ENCODE measurements at places on chromosomes 7 and 10.

GRCh38 chr7:6435486-6436384, 12.0 kb downstream of the DAGLB start:
- DNase-seq = peak; percentile 64

DNA sequence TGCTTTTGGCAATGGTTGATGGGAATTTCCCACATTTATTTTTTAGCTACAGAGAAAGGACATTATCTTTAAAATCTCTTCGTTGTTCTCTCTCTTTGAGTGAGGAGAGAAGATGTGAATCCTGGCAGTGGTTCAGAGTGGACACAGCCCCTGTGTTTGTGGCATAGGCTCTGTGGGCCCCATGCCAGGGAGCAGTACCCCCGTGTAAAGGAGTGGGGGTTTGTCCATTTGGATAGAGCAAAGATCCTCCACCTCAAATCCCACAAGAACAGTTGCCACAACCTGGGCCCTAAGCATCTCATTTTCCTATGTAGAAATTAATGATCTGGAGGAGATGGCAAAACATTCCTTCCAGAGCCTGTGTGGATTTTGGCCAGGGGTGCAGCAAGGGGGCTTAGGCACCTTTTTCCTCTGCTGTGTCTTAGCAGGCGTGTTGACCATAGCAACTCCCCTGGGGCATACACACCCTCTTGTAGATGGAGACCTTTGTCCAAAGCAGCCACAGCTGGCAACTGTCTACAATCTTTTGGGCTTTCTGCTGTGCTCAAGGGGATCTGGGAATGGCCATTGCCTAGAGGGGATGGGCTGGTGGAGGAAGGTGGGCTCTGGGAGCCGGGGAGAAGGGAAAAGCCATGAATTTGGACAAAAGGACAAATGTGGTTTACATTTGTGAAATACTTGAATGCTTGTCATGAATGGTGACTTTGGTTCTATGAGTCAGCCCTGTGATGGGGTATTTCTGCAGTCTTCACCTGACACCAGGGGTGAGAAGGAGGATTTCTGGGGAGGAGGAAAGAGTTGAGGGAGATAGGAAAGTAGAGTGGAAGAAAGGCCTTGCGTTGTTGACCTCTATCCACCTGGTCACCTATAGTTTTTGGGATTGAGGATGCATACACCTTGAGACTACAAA, 92.0 kb downstream of the TCF7L2 start:
- no peak for DNase-seq

GRCh38 chr10:121698902-121699301, 100.7 kb upstream of the FGFR2 start:
- DNase-seq = no peak

DNA sequence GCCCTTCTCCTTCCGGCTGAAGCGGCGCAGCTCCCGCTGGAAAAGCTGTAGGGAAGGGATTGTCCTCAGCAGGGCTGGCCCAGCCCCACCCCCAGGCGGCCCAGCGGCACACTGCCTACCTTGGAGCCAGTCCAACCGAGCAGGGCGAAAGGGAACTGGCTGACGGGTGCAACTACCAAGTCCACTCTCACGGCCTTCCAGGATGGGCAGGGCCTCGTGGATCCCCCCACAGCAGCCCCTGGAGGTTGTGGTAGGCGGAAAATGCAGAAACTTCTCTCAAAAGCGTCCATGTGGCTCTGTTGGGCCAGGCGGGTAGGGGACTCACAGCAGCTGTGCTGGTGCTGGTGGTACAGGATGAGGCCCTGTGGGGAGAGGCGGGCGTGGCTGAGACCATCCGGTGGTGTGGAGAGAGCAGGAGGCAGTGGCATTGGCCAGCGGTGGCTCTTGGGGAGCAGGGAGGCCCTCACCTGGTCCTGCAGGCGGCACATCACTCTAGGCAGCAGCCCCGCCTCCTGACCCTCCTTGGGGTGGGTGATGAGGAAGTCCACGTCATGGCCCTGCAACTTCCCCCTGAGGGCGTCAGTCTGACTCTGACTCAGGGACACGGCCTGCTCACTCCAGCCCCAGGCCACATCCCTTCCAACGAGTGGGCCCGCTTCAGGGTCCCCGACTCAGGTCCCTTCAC, 8.4 kb upstream of the PGAM2 start:
- DNase-seq = no peak
